ENCODE measurements at places on chromosomes 12 and 14. TPM values are rescaled to one million over a fixed set of nuclear protein-coding genes. Genes with fewer than 3 reads are reported as not detected.

SRRM4 gene
- total RNA-seq: 0.14 TPM

- H3K27me3 ChIP-seq: no peaks in the 10 kb centered on the region
- no peaks in the 10 kb centered on the region for H3K36me3 ChIP-seq
- H3K4me3 ChIP-seq: no peak overlapping the region
- H3K27ac ChIP-seq: no peak overlapping the region
- DNase-seq: no peak
- H3K4me1 ChIP-seq: no peaks in the 10 kb centered on the region
Measured at GRCh38 chr12:67632005-67632404, 16.5 kb upstream of the DYRK2 start.

DNA sequence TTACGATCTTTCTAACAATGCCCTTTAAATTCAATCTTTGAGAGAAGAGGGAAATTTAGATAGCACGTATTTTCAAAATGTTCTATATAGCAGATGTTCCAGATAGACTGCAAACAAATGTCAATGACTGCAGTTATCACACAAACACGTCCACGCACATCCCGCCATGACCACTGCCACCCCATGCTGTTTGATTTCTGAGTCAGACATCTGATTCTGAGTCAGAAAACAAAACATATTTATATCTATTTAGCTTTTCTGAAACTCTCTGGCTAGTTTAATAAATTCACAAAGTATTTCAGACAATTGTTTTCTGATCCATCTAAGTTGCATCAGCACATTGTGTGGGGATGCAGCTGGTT is 105.9 kb upstream of the BCAT1 start:
- no peaks in the 10 kb centered on the region for H3K4me1 ChIP-seq
- H3K36me3 ChIP-seq: no peaks in the 10 kb centered on the region
- no peak overlapping the region for H3K27ac ChIP-seq
- H3K4me3 ChIP-seq: no peak overlapping the region
- no peak for DNase-seq

ESR2 gene
- not detected for total RNA-seq

- H3K27ac ChIP-seq: peak overlapping the region; percentile 86
Measured at GRCh38 chr12:4539167-4539870, 629 bp downstream of the RAD51AP1 start.

TOGARAM1 gene
- 27.1 TPM for total RNA-seq

- H3K4me1 ChIP-seq: peaks cover 2% of the 10 kb centered on the region
- DNase-seq: no peak
- H3K27ac ChIP-seq: no peak overlapping the region
- H3K4me3 ChIP-seq: no peak overlapping the region
- H3K36me3 ChIP-seq: no peaks in the 10 kb centered on the region
Measured at GRCh38 chr14:102917469-102918211, 4.8 kb upstream of the AMN start.

PLEKHD1 gene
- total RNA-seq: 0.55 TPM

- no peak for DNase-seq
- H3K36me3 ChIP-seq: no peaks in the 10 kb centered on the region
- H3K4me1 ChIP-seq: no peaks in the 10 kb centered on the region
- H3K4me3 ChIP-seq: no peak overlapping the region
- H3K27me3 ChIP-seq: no peaks in the 10 kb centered on the region
Measured at GRCh38 chr14:59926534-59926933, 6.6 kb downstream of the LRRC9 start.

- no peaks in the 10 kb centered on the region for H3K4me1 ChIP-seq
- no peaks in the 10 kb centered on the region for H3K36me3 ChIP-seq
- H3K27me3 ChIP-seq: no peaks in the 10 kb centered on the region
- DNase-seq: no peak
- no peak overlapping the region for H3K27ac ChIP-seq
- no peak overlapping the region for H3K4me3 ChIP-seq
Measured at GRCh38 chr12:115697340-115697739, 580.2 kb downstream of the MED13L start.

SERPINA1 gene
- 26.6 TPM for total RNA-seq

Measured in sigmoid colon (tissue), 7 donors.